ENCODE measurements at places on chromosomes 4 and X.

GRCh38 chr4:153733751-153734448, 25.9 kb downstream of the RNF175 start:
- DNase-seq = no peak

GRCh38 chr4:152709675-152710438, 30.1 kb upstream of the TMEM154 start:
- no peak for DNase-seq

DNA sequence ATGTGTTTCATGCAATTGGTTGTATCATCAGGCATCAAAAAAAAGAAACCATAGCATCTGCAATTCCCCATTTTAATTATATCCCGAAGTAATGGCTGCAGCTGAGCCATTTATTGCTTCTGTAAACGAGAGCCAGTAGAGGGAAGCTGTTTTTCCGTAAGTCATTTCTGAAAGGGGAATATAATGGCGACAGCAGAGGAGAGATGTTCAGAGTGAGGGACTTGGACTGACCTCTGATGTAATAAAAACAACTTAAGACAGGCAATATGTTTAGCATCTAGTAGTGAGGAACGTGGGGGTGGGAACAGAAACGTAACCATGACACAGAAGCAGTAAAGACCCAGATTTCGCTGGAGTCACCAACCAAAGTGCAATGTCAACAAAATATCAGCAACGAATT, 31.5 kb upstream of the NAA11 start:
- no peak for DNase-seq

- DNase-seq = no peak
Measured at GRCh38 chrX:3443184-3443583, 96.7 kb upstream of the MXRA5 start.

DNA sequence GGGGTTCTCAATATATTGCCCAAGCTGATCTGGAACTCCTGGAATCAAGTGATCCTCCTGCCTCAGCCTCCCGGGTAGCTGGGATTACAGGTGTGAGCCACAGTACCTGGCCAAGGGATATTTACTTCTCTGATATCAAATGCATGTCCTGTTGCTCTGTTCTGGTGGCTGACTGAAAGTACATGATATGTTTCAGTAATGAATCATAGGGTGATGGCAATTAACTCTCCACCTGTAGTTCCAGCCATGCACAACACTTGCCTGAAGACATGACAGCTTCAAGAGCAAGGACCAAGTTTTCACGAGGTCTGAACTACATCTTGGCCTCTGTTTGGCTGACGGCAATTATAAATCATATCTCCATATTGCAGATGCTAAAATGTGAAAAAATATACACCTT, 9.1 kb downstream of the ZCCHC4 start:
- DNase-seq = no peak

DNA sequence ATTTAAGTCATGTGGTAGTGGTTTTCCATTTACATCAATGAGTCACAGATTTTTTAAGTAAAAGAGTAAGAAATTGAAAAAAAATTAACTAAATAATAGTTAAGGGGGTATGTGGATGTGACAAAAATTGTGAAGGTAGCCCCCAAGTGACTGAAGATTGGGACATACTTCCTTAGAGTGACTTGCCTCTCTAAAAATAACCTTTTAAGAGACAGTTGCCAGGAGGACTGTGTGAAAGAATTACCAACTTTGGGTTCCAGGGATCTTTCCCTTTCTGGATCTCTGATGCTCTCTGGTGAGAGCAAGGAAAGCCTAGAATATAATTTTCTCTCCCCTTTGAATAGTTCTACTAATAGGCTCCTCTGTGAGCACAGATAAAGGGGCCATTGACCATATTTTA, 42.7 kb downstream of the NHSL2 start:
- no peak for DNase-seq

DNA sequence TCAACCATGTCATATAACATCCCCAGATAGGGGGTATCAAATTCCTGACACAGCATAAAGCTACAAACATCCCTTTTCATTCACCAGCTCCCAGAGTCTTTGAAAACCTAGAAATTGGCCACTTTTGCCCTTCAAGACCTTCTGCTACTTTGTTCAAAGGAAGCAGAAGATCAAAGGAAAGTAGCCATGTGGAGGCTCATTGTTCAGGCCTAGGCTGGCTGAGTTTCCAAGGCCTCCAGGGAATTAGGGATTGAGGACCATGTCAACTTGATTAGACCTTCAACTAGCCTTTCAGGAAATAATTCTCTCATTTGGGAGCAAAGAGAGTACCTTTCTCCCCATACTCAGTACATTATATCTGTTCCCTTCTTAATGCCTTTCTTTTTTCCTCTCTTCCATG, 66.8 kb upstream of the ATXN3L start:
- DNase-seq = no peak

GRCh38 chrX:91257388-91257787, 177.3 kb upstream of the PABPC5 start:
- DNase-seq = no peak

DNA sequence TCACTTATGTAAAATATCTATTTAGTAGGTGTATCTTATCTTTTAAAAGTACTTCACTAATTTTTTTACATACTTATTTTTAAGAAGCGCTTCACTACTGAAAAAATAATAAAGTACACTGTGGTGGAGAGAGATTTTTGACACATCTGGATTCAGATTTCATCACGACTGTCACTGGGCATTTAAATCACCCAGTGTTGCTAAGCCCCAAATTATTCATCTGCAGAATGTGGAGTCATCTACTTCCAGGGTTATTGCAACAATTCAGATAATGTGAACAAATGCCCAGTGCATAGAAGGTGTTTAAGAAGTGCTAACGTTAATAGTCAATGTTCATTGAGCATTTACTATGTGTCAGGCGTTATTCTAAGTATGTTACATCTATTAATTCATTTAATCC, 41.8 kb downstream of the AASDH start:
- no peak for DNase-seq

DNA sequence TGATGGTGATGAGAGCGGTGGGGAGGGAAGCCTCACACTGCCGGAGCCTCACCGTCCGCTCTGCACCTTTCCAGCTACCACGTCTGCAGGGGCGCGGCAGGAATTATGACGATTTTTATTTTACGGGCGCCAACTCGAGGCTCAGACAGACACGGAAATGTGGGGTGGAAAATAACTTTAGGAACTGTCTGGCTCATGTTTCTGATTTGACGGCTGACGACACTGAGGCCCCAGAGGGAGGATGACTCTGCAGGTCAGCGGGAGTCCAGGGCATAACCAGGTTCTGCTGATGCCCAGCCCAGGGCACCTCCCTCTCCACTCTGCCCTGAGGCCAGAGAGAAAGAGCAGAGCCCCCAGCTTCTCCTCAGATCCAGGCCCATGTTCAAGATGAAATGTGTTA, 43.9 kb downstream of the C4orf50 start:
- no peak for DNase-seq

DNA sequence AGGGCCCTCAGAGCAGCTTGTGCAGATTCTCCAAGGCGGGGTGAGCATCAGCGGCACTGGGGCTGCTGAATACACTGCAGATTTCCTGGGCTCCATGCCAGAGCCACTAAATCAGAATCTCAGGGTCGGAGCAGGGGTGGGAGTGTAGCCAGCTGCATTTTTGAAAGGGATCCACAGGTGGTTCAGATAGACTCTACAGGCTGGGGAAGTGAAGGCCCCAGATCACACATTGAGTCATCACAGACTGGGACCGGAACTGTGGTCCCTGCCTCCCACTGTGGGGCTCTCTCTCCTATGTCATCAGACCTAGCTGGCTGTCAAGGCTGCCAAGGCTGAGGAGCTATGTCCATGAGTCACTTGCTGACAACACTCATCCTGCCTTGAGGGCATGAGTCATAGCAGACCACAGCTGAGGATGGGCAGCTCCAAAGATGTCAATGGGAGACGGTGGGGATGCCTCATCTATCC, 162.3 kb upstream of the MAMLD1 start:
- DNase-seq = peak; percentile 55

GRCh38 chr4:94576210-94576609, 124.5 kb downstream of the PDLIM5 start:
- no peak for DNase-seq

DNA sequence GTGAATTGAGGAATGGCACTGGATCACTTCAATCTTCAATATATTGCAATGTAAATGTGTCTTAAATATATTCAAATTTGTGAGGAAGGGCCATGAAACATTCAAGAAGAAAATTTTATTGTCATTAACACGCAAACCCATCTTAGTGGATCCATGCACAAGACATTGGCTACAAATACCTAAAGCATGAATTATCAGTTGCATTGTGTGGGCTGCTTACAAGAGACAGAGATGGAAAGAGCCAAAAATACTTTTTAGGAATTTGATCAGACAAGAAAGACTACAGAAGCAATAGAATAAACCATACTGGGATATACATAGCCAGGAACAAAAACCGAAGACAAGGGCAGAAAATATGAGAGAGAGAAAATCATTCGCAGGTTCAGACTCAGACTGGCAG, 616.2 kb upstream of the GRIA3 start:
- DNase-seq = no peak

GRCh38 chrX:153340111-153340510, 6.2 kb downstream of the ZNF275 start:
- no peak for DNase-seq

GRCh38 chr4:153451911-153452657, 14.1 kb upstream of the TMEM131L start:
- DNase-seq = no peak

DNA sequence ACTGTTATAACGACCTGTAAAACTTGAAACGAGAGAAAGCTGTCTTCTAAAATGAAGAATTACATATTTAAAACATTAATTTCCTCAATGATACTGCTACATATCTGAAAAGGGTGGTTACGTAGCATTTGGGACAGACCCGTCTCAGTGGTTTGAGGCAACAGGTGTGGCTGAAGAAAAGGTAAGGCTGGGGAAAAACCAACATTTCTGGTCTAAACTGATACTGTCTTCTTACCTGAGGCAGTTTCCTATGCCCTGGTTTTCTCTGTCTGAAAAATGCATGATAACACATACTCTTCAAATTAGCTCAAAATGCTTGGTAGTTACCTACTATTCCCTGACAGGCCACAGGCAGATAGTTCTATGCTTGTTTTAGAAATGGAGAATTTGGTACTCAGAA, 30.4 kb downstream of the PLS3 start:
- DNase-seq = no peak

GRCh38 chr4:8033829-8034528, 94.3 kb upstream of the AFAP1 start:
- no peak for DNase-seq

DNA sequence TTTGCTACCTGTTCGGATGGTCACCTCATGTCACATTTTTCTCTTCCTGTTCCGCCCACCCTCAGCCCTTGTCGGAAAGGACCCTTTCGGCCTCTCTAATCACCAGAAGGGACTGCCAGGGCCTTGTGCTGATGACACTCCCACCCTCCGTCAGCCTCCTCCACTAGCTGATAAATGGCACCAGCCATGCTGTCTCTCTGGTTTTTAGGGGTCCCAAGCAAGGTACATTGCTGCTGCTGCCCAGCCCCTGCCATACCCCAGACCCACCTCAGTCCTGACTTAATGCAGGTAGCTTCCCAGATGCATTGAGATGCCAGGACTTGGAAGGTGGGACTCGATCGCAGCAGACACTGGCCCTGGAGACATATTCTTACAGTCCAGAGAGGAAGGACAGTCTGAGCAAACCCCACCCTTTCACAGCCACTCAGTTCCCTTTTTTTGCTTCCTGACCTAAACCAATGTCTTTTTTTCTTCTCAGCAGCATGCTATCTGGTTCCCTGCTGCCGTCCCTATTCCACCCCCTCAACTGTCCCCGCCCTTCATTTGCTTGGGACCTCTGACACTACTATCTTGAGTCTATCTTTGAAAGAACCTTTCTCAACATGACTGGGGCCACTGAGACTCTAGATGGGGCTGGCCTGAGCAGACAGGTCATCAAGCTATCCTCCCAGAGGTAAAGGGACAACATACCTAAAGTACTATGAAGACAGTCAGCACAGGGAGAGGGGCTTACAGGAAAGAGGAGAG, at the start of gene BTK:
Gene BTK, minus strand, starts transcription at position 397 of the 747 bp plus-strand sequence. CDS start 10,907 bp downstream, outside the sequence.
- no peak for DNase-seq

GRCh38 chr4:144504883-144505282, 141.1 kb upstream of the HHIP start:
- no peak for DNase-seq

DNA sequence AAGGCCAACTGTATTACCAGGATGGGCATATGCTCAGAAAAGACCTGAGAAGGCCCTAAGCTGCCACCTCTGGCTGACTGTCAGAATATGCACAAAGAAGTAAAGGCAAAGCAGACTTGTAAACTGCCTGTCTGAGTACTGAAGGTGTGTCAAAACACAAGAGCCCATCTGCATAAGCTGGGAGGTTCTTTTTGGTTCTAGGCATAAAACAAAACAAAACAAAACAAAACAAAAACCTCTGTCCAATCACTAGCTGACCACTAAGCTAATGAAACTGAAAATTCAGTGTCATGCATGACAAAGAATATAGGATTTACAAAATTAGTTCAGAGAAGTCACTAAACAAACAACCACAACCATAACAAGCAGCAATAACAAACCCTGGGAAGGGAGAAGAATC, 20.6 kb downstream of the SH3D19 start:
- DNase-seq = no peak

DNA sequence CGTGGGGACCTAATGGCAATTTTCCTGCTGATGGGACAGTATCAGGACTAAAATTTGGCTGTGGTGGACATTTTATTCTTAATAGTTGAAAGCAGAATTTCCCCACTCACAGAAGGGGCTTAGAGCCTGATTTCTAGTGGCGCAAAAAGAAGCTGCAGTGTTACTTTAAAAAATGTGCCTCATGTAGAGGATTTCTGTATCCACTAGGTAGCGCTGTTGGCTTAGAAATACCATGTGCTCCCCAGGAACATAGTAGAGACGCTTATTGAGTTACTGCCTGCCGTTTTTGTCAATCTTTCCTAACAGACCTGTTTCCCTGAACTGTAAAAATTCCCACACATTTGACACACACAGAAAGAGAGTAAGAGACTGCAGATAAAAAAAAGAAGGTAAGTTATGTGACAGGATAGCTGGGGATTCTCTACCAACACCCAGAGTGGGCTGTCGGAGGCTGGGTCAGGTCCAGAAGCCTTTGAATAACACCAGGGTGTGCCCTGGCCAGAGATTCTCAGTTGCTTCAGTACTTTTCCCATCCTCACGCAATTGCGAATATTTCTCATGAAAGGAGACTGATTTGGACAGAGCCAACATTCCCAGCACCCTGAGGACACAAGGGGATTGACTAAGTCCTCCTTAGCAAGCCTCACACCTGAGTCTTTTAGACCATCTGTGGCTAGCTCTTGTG, 88.4 kb downstream of the ZXDA start:
- DNase-seq = peak; percentile 13

DNA sequence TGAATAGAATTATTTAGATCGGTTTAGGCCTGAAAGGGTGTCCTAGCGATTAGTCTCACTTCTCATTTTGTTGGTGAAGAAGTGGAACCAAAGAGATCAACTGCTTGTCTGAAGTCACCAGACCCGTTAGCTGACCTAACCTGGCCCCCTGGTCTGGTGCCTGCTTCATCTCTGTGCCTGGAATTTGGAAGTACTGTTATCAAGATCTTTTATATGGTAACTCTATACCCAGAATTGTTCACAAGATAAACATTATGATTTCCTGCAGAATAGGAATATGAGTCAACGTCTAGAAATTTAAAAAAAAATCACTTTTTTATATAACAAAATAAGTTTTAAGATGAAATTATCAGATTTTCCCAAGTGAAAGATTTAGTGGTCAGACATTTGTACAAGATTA, 37.2 kb downstream of the LRP2BP start:
- DNase-seq = no peak

GRCh38 chr4:91448668-91449330, 855.0 kb upstream of the GRID2 start:
- DNase-seq = no peak

- DNase-seq = no peak
Measured at GRCh38 chrX:53072418-53073114, 9.6 kb upstream of the TSPYL2 start.
